ENCODE measurements at places on chromosomes 1 and 21. TPM values are rescaled to one million over a fixed set of nuclear protein-coding genes. Genes with fewer than 3 reads are reported as not detected.

GBP7 gene
- not detected for total RNA-seq

AMY1C gene
- total RNA-seq, result not detected

HSD3B1 gene
- total RNA-seq, result not detected

DNA sequence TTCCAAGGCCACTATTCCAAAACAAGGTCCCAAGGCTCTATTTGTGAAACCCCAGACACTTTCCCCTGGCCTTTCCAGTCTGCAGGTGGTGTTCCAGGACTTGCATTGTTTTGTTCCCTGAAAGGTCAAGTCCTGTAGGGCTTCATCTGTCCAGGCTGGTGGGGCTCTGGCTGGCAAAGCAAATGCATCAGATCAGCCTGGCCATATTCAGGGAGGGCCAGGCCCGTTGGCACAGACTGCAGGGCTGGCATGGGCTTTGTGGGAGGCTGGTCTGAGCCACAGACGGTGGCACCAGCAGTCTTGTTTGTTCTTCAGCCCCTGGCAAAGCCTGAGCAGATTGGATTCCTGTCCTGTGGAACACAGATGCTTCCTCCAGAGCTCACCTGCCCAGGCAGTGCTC, 93.0 kb downstream of the SPATA46 start:
- no peak for DNase-seq
- H3K27me3 ChIP-seq, result peaks cover 26% of the 10 kb centered on the region
- no peak overlapping the region for H3K4me3 ChIP-seq
- no peak overlapping the region for H3K27ac ChIP-seq
- H3K4me1 ChIP-seq, result no peaks in the 10 kb centered on the region
- no peaks in the 10 kb centered on the region for H3K36me3 ChIP-seq

- no peaks in the 10 kb centered on the region for H3K4me1 ChIP-seq
- DNase-seq, result no peak
- no peaks in the 10 kb centered on the region for H3K27me3 ChIP-seq
- no peak overlapping the region for H3K4me3 ChIP-seq
These were observed 442.6 kb upstream of the ADGRL2 start for GRCh38 chr1:81358151-81358550.

DNA sequence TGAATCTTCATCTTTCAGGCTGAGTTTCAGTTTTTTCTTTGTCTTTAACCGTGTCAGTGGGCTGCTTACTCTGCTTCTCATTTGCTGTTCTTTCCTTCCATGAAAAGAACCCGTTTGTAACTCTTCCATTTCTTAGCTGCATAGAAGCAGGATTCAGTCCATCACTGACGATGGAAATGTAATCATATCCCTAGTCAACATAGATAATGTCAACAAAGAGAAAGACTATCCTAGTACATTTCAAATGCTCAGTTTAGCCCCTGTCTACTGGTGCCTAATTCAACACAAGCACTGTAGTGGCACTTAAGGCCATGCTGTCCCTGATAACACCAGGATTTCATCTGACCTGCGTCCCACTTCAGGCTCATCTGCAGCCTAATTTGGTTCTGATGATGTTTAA, 376 bp downstream of the GBP1 start:
- H3K27me3 ChIP-seq, result no peaks in the 10 kb centered on the region
- peak overlapping the region; percentile 73 for H3K4me3 ChIP-seq
- no peak for DNase-seq
- no peaks in the 10 kb centered on the region for H3K36me3 ChIP-seq
- peak overlapping the region; percentile 65 for H3K27ac ChIP-seq

DNA sequence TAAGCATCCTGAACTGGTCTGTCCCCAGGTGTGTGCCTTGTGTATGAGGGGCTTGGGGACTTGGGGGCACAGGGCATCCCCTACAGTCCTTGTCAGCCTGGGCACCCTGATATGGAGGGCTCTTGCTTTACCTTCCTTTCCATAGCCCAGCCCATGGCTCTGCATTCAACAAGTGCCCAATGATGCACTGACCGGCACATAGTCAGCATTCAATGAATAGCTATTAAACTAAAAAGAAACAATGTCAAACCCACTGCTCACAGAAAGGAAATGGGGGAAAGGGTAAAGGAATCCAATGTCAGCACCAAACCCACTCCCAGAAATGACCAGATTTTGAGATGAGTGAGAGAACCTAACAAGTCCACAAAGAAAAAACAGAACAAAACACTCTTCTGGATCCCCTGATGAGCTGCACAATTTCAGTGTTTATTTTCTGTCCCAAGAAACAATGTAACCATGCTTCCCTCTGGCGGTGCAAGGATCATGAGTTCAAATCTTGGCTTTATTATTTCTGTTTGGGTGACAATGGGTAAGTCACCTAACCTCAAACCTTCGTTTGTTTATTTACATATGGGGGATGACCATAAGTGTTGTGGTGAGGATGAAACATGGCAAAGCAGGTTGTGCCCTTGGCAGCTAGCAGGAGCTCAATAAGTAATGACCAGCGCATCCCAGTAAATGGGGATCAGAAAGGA, 22.0 kb downstream of the SYT6 start:
- no peak overlapping the region for H3K27ac ChIP-seq
- no peak for DNase-seq
- H3K4me3 ChIP-seq, result no peak overlapping the region

DNA sequence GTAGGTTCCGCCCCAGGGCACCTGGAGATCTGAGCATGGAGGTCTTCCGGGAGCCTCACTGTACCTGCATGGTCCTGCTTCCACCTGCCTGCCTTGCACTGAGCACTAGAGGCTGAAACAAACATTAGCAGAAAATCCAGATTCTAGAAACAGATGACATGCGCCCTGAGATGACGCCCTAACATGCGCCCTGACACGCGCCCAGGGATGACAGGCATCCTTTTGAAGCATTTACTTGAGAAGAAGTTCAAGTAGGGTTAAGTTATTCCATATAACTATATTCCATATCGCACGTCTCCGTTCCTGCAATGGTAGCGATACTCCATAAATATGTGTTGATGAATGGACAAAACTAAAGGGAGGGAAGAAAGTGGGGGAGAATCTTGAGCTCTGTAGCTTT, 13.7 kb downstream of the ACTA1 start:
- no peak for DNase-seq
- no peaks in the 10 kb centered on the region for H3K36me3 ChIP-seq
- no peaks in the 10 kb centered on the region for H3K27me3 ChIP-seq
- no peaks in the 10 kb centered on the region for H3K4me1 ChIP-seq

DNA sequence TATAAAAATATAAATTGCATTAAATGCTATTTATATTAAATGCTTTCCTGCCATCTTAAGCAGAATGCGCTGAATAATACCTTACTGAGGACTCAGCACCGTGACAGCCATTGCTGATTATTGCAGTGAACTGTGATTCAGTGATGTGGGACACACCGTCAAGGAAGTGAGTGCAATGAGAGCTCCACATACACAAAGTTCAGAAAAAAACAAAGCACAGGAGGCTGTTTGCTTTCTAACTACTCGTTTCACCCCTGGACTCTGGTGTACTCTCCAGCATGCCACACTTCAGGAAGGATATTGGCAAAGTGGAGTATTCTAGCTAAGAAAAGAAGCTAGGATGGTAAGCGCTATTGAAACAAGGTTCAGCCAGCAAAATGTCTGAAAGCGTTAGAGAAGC, 57.4 kb upstream of the CXADR start:
- no peak overlapping the region for H3K4me3 ChIP-seq
- no peak overlapping the region for H3K27ac ChIP-seq
- no peaks in the 10 kb centered on the region for H3K27me3 ChIP-seq
- DNase-seq, result no peak
- H3K36me3 ChIP-seq, result no peaks in the 10 kb centered on the region

DNA sequence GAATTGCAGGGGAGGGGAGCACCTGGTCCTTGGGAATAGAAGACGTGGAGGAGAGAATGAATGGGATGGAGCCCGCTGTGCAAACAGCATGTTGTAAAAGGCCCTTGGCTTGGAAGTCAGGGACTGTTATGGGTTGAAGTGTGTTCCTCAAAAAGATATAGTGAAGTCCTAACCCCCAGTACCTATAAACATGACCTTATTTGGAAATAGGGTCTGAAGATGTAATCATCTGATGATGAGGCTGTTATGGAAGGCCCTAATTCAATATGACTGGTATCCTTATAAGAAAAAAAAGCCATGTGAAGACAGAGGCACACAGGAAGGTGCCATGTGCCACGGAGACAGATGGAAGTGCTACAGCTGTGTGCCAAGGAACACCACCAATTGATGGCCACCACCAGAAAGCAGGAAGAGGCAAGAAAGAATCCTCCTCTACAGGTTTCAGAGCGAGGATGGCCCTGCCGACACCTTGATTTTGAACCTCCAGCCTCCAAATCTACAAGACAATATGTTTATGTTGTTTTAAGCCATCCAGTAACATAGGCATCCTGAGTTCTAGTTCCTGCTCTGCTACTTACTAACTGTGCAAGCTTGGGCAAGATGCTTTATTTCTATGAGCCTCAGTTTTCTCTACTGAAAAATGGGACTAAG, 51.2 kb downstream of the LRRN2 start:
- no peak overlapping the region for H3K27ac ChIP-seq
- peaks cover 3% of the 10 kb centered on the region for H3K4me1 ChIP-seq
- no peak for DNase-seq
- H3K27me3 ChIP-seq, result peaks cover 34% of the 10 kb centered on the region
- H3K4me3 ChIP-seq, result no peak overlapping the region

Measured in osteoblast (primary cell).